Tracheal epithelial cell (primary cell): ENCODE measurements at places on chromosomes 3 and 15. TPM values are rescaled to one million over a fixed set of nuclear protein-coding genes. Genes with fewer than 3 reads are reported as not detected.

MAPKAPK3 gene
- 58.6 and 68.4 TPM in 2 replicates for total RNA-seq

SRGAP3 gene
- total RNA-seq: 8.2 and 22.6 TPM in 2 replicates

CCDC80 gene
- 3.0 and 26.5 TPM in 2 replicates for total RNA-seq

AHSG gene
- not detected in 2 replicates for total RNA-seq

RPL35A gene
- total RNA-seq: 563 and 646 TPM in 2 replicates

MKRN3 gene
- total RNA-seq: 0.24 TPM in 1 of 2 replicates, not detected in the other

GOLGA6D gene
- total RNA-seq: not detected in 2 replicates

MESP1 gene
- total RNA-seq: under 0.01 and 0.43 TPM in 2 replicates

SLC24A1 gene
- total RNA-seq: 2.9 and 3.0 TPM in 2 replicates

TM4SF18 gene
- 0.21 and 8.0 TPM in 2 replicates for total RNA-seq

LEO1 gene
- total RNA-seq: 20.5 and 24.6 TPM in 2 replicates

MOBP gene
- not detected in 2 replicates for total RNA-seq

PLSCR5 gene
- total RNA-seq: not detected in 2 replicates

GABRR3 gene
- not detected in 2 replicates for total RNA-seq

COL8A1 gene
- 3.8 and 41.4 TPM in 2 replicates for total RNA-seq

PP2D1 gene
- total RNA-seq: not detected in 2 replicates

UBE2E2 gene
- total RNA-seq: 77.8 and 93.7 TPM in 2 replicates

TPRA1 gene
- 47.1 and 86.8 TPM in 2 replicates for total RNA-seq

PARP15 gene
- not detected in 2 replicates for total RNA-seq

ARL13B gene
- 5.1 and 7.2 TPM in 2 replicates for total RNA-seq

CELF6 gene
- total RNA-seq: 0.21 and 0.24 TPM in 2 replicates

SERPINI2 gene
- total RNA-seq: not detected in 2 replicates

ERC2 gene
- total RNA-seq: 0.24 TPM in 1 of 2 replicates, not detected in the other

FGF7 gene
- total RNA-seq: under 0.01 TPM in 1 of 2 replicates, not detected in the other

CPNE9 gene
- total RNA-seq: not detected in 2 replicates

ACOX2 gene
- total RNA-seq: under 0.01 TPM in 1 of 2 replicates, not detected in the other

ARPP19 gene
- 152 and 211 TPM in 2 replicates for total RNA-seq

USP13 gene
- total RNA-seq: 1.9 and 2.4 TPM in 2 replicates

ARGFX gene
- not detected in 2 replicates for total RNA-seq

CRBN gene
- 66.3 and 68.7 TPM in 2 replicates for total RNA-seq

LRRIQ4 gene
- total RNA-seq: not detected in 2 replicates

TTC21A gene
- 2.7 and 5.5 TPM in 2 replicates for total RNA-seq

OR5H6 gene
- not detected in 2 replicates for total RNA-seq

SCAANT1 gene
- total RNA-seq: not detected in 2 replicates

KCNMB2 gene
- total RNA-seq: not detected in 2 replicates

SIDT1 gene
- under 0.01 and 0.24 TPM in 2 replicates for total RNA-seq

RAB27A gene
- total RNA-seq: 1.7 and 3.8 TPM in 2 replicates

ARHGAP31 gene
- total RNA-seq: 0.43 and 4.1 TPM in 2 replicates

FOXL2NB gene
- 0.96 TPM in 1 of 2 replicates, not detected in the other for total RNA-seq

SSUH2 gene
- total RNA-seq: 0.24 and 0.43 TPM in 2 replicates

CSPG4 gene
- 2.1 and 22.7 TPM in 2 replicates for total RNA-seq

BFSP2 gene
- not detected in 2 replicates for total RNA-seq

ROBO2 gene
- total RNA-seq: 0.21 and 0.96 TPM in 2 replicates

TPRG1 gene
- 0.24 and 1.9 TPM in 2 replicates for total RNA-seq

OR4M2 gene
- not detected in 2 replicates for total RNA-seq

MNS1 gene
- 0.21 and 0.48 TPM in 2 replicates for total RNA-seq

IL5RA gene
- total RNA-seq: not detected in 2 replicates

GNAT1 gene
- 0.43 TPM in 1 of 2 replicates, not detected in the other for total RNA-seq

TAGLN3 gene
- total RNA-seq: 1.1 and 3.6 TPM in 2 replicates

CD80 gene
- total RNA-seq: under 0.01 TPM in 1 of 2 replicates, not detected in the other

IL16 gene
- total RNA-seq: under 0.01 TPM in 2 replicates
